ENCODE measurements at places on chromosomes 3 and 15. TPM values are rescaled to one million over a fixed set of nuclear protein-coding genes. Genes with fewer than 3 reads are reported as not detected.

DNA sequence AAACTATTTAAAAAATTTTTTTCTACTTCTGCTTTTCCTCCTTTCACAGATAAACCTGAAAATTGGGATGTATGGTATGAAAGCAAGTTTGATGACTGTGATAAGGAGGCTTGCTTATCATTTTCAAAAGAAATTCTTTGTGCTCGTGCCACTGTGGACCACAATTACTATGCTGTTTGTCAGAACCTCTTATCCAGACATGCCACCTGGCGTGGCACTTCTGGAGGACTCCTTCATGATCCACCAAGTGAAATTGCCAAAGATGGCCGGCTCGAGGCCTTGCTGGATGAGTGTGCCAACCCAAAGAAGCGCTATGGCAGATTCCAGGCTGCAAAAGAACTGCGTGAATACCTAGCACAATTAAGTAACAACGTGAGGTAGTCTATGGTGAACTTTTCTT, 17.8 kb downstream of the DIPK2A start:
- DNase-seq: no peak

The PPARG gene
- total RNA-seq: 2.2 TPM

The DISP2 gene
- 0.03 TPM for total RNA-seq

- DNase-seq: no peak
Measured at GRCh38 chr15:40238532-40239403, at the start of gene PAK6. Gene PAK6 (plus strand): TSS chr15:40239063. CDS start chr15:40264786, 25,723 bp downstream.

DNA sequence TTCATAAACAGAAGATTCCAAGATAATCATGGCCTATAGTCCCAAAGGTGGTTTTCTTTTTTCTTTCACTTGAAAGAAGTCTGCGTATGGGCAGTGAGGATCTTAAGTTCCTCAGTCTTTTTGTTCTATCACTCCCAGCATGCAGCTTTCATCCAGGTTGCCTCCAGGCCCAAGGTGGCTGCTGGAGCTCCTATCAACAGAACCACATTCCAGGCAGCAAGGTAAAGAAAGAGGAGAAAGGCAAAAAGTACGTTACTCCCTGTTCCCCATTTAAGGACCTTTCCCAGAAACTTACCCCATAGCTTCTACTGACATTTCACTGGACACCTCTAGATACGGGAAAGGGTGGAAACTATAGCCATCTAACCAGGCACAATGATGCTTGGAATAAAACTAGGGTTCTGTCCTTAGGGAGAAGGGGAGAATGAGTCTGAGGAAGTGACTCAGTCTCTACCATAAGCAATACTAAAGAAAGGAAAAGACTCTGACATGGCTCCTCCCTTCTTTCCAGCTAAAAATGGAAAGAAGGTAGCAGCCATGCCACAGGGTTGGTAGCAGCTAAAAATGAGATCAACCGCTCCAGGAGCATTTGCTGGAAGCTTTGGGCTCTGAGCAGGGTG, 313.9 kb upstream of the NR2E3 start:
- DNase-seq: no peak

All from activated CD4-positive, alpha-beta memory T cell treated with anti-CD3 and anti-CD28 coated beads, Interleukin-2, amount 10 ng/mL, durations not matched to agents 7 days and 5 days (primary cell).